CD4-positive, alpha-beta T cell treated with Interleukin-21 for 1 hour (primary cell): ENCODE measurements at places on chromosomes 5 and 9.

DNA sequence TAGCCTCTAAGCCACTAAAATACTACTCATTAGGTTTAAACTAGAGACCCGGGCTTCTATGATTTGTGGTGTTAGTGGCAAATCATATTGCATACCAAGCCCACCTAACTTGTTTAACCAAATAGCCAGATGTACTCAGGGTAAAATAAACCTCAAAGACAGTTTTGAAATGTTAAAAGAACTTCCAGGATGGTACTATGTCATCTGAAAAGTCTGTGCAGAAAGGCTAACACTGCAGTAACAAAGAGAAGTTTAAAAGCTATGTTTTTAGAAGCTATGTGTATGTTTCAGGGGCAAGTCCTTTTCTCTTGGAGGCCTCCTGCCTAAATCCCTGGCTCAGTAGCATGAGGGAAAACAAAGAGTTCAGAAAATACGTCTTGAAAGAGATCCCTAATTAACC is 84.9 kb upstream of the IL7R start:
- no peak for DNase-seq

GRCh38 chr9:127223810-127224177 is 40.8 kb upstream of the GARNL3 start:
- no peak for DNase-seq

DNA sequence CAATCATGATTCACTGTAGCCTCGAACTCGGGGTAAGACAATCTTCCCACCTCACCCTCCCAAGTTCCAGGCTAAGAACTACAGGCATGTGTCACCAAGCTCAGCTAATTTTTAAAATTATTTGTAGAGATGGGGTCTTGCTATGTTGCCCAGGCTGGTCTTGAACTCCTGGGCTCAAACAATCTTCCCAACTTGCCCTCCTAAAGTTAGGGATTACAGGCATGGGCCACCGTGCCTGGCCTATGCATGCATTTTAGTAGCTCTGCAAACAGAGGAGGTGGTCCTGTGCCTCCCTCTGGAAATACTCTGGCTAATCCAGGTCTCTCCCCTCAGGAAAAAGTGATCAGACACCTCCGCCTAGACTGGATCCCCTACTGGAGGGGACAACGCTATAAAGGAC is 21.5 kb upstream of the TRIM14 start:
- DNase-seq = no peak

- DNase-seq = no peak
Observed at GRCh38 chr5:71861682-71862081, 142.6 kb downstream of the CARTPT start.

DNA sequence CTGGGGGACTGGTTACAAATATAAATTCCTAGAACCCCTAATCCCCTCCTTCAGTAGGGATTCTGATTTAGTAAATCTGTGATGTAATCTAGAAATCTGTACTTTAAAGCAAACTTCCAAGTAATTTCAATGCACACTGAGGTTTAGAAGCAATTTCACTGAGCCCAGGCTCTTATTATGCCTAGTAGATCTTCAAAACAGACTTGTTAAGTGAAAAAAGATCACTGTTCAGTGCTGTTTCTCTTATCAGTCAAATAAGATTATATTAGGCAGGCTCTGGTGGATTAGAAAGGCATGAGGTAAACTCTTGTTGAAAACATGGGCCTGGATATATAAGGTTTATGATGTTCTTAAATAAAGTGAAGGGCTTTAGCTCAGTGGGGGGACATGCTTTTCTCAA is 293.9 kb downstream of the ADGRV1 start:
- no peak for DNase-seq

GRCh38 chr5:150364004-150364403 is 6.5 kb downstream of the TCOF1 start:
- DNase-seq = no peak

DNA sequence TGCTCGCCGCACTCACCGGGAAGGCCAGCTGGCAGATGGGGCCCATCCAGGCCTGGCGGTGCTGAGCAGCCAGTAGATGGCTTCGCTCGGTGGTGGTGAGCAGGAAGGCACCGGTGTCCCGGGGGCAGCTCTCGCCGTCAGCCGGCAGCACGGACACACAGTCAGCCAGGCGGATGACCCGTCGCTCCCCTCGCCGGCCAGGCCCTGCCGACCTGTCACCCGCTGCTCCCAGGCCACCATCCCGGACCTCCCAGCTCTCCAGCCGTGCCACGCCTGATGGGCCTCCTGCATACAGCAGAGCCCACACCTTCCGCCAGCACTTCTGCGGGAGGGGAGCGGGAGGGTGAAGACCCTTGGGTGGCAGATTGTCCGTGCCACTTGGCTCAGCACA is 1.4 kb downstream of the DOK3 start:
- DNase-seq = no peak

- DNase-seq = no peak
Observed at GRCh38 chr5:114153833-114154232, 208.0 kb upstream of the KCNN2 start.

DNA sequence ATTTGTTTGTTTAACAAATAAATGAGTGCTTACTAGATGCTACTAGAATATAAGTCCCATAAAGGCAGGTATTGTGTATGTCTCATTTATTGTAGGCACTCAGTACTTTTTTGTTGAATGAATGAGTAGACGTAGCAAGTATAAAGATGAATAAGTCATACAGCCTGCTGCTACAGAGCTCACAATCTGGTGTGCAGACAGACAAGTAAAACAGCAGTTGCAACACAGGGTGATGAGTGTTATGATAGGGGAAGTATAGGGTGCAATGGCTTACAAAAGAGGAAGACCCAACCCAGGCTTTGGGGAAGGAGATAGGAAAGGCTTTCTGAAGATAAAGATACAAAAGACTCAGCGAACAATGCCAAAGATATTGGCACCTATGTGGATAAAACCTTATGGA is 47.7 kb downstream of the SH3RF2 start:
- DNase-seq = peak; percentile 3

DNA sequence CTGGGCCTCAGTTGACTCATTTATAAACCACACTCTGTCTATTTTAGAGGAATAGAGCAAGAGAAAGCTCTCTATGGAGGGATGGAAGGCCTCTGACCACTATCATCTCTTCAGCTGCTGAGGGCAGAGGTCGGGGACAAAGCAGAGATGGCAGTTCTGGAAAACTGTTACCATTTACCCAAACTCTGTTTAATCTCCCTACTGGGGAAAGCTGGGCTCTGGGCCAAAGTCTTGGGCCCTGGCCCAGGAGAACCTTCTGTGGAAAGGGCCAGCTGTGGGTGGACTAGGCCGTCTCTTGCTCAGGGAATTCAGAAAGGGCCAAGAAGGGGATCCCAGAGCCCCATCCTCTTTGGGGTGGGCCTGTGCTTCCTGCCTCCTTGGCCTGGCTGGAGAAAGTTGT is 100.0 kb downstream of the PSD2 start:
- DNase-seq = no peak

DNA sequence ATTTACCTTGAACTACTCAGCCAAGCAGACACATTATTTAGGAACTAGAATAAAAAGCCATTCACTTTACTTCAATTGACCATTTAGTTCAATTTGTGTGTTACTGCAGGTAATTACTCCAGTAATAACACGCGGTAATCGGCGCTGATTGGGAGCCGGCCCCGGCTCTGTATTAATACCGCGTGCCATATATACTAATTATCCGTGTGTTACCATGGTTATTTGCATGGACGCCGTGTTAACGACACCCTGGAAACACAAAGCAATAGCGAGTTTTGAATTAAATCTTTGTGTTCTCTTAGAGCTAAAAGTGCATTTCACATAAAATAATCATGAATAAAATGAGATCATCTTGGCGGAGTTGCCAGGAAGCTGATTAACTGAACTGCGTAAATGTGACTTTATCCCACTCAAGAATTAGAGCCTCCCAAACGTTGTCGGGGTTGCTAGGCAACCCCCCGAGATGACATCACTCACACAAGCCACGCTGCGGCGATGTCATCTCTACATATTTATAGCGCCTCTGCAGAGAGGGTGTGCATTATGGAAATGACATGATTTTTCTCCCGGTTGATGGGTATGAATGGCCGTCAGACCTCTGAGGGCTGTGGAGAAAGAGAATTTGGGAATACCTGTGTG is 41.4 kb upstream of the RNU6ATAC start:
- DNase-seq = no peak

- no peak for DNase-seq
Observed at GRCh38 chr5:141211-141610, 49.2 kb downstream of the PLEKHG4B start.

- no peak for DNase-seq
Observed at GRCh38 chr5:93126634-93127033, 454.4 kb downstream of the NR2F1-AS1 start.

DNA sequence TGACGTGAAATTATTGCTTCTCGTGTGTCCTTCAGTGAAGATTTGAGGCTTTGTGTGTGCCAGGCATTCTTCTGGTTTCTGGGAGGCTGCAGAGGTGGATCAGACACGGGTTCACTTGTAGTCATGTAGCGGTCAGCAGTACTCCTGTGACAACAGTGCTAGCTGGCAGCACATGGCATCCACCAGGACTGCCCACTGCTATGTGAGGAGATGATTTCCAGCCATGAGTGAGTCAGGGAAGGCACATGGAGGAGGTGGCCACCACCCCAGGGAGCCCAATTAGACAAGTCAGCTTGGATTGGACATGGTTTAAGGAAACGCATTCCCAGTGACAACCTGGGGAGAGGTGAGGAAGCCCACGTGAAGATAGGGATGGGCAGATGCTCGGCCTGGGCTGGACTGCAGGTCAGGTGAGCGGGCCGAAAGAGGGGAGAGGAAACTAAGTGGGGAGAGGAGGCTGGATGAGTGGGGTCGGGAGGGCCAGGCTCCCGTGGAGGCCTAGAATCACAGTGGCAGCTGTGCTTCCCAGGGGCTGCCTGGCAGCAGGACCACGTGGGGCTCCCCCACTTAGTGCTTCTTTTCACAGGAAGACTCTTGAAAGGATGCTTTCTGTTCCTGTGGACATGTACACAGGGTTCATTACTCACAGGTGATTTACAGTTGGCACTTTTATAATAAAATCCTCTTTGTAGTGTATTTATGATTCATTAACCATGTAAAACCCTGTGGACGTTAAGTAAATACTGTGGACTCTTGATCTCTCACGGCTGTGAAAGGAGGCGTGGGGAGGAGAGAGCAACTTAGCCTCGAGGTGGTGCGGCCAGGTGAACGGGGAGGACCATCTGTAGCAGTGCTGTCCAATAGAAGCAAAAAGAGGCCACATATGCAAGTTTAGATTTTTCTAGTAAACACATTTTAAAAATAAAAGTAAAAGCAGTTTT is 80.0 kb upstream of the OTULINL start:
- DNase-seq = no peak

DNA sequence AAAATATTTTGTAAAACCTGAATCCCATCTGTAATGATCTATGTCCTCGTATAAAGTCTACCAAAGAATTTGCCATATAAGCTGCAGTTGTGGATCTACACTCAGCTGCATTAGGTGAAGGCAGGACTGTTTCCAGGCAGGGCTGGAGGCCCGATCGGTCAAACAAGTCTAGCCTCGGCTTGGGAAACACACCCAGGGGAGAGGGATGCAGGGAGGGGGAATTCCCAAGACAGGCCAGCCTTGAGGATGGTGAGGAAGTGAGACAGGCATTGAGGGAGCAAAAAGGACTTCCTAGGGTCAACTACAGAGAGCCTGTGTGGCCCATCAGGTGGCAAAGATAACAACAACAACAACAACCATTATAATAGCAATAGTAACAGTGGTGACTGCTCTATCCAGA is 174.1 kb upstream of the FSTL4 start:
- no peak for DNase-seq

GRCh38 chr5:63963080-63963735 is 963 bp upstream of the HTR1A start:
- no peak for DNase-seq

DNA sequence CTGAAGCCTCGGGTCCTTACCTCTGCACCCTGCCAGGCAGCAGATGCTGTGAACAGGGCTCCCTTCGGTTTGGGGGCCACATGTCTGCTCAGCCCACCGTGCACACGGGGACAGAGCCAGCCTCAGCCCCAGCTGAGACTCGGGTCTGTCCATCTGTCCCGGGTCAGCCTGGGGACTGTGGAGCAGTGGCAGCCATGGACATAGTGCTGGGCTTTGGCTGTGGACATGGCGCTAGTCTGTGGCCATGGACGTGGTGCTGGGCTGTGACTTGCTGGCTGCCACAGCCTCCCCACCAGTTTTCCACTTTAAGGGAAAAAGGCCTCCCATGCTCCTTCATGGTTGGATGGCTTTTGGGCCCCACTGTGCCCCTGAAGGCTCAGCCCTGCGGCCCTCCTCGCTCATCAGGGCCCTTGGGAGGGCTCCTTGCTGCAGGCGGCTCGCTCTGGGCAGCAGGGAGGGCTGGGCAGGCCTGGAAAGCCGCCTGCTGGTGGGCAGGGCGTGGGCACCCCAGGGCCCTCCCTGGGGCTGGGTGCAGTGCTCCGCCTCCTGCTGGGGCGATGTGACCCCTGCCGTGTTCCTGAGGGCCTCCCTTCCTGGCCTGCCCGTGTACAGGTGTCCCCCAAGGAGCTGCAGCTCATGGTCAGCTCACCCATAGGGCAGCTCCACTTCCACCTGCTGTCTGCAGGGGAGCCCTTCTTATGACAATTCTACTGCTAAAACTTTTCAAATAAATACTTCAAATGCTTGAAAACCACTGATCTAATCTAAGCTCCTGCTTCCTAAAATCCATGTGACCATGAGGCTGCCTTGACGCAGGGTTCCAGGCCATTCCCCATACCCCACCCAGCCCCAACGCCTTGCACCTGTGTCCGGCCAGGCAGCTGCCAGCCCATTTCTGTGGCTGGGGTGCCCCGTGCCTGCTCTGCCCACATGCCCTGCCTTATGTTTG is 112.1 kb upstream of the LMX1B start:
- no peak for DNase-seq

- DNase-seq = no peak
Observed at GRCh38 chr9:35753466-35753865, 610 bp downstream of the MSMP start.

DNA sequence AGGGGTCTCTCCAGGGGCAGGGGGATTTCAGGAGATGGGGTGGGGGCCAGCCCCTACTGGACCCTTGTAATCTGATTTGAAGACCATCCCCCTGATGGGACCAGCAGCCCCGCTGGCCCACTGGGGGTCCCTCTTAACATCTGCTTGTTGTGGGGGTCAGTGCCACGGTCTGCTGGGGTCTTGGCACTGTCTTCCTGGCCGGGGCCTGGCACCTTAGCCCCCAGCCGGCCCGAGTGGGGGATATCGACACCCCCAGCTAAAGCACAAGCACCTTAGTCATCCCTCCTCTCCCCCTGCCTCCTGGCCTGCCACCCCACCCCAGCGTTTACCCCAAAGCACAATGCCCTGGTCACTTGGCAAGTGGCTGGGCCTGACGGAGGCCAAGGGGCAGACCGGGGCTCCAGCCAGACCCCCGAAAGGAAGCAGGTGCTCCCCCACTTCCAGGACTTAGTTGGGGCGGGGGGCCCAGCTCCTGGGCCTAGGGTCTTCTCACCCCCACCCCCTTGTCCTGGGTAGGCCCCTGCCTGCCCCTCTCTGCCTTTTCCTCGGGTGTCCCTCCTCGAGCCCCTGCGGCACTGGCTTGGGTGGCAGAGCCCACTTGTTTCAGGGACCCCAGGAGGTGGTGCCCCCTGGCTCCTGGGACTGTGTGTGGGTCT is 1.4 kb upstream of the NFX1 start:
- no peak for DNase-seq

DNA sequence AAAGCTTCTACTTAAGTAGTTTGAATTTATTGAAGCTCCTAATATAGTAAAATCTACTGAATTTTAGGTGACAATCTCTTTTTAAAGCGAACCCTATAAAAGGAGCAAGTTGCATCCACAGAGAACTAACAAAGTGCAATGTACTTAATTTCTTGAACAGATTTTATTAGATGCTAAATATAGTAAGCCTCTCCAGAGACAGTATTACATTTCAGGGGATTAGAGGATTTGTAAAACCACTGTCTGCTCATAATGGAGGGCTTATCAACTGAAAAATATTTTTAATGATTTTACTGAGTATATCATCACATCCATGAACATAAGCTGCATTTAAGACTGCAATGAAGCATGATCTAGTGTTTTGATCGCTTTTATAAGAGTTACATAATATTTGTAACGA is 230.0 kb upstream of the EFNA5 start:
- no peak for DNase-seq
